ENCODE measurements at places on chromosomes 6 and 20. TPM values are rescaled to one million over a fixed set of nuclear protein-coding genes. Genes with fewer than 3 reads are reported as not detected.
A peak's percentile ranks its signal among the peaks of the same experiment; 100 is the strongest.

The RBM12 gene
- total RNA-seq: 175 TPM

The ATP6V1G2 gene
- 2.9 TPM for total RNA-seq

The HLA-DQB1 gene
- total RNA-seq: 1.2 TPM

The PPIL6 gene
- total RNA-seq: 1.3 TPM

GRCh38 chr6:135281227-135281626, 100.1 kb downstream of the MYB start:
- H3K36me3 ChIP-seq: no peaks in the 10 kb centered on the region
- no peak overlapping the region for H3K4me3 ChIP-seq
- H3K4me1 ChIP-seq: no peaks in the 10 kb centered on the region
- no peak overlapping the region for H3K27ac ChIP-seq
- H3K27me3 ChIP-seq: no peaks in the 10 kb centered on the region

GRCh38 chr6:69005199-69005598, 370.1 kb downstream of the ADGRB3 start:
- no peaks in the 10 kb centered on the region for H3K27me3 ChIP-seq
- DNase-seq: no peak
- no peak overlapping the region for H3K4me3 ChIP-seq
- no peaks in the 10 kb centered on the region for H3K36me3 ChIP-seq
- no peak overlapping the region for H3K27ac ChIP-seq
- H3K4me1 ChIP-seq: peaks cover 15% of the 10 kb centered on the region

GRCh38 chr6:5752391-5752680, 254.4 kb downstream of the NRN1 start:
- DNase-seq: peak; percentile 19
- H3K27ac ChIP-seq: no peak overlapping the region
- peaks cover 5% of the 10 kb centered on the region for H3K4me1 ChIP-seq
- H3K4me3 ChIP-seq: no peak overlapping the region

The MDC1 gene
- 81.1 TPM for total RNA-seq

GRCh38 chr6:35954333-35954732, 33.4 kb upstream of the SRPK1 start:
- no peaks in the 10 kb centered on the region for H3K36me3 ChIP-seq
- DNase-seq: no peak
- H3K4me3 ChIP-seq: no peak overlapping the region
- H3K27me3 ChIP-seq: no peaks in the 10 kb centered on the region

DNA sequence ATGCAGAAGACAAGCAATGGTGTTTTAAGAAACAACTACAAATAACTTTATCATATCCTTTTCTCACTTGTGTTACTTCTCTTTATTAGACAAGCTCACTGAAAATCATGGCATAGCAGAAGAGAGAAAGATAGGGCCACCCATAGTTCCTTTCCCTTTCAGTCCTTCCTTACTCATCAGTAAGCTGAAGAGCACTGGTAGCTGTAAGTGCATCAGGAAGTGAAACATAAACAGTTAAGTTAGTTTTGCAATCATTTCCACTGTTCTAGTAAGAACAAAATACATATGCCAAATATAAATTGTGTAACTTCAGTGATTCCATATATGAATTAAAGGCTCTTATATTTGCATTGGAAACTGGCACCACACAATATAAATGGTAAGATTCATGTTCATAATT, 220.1 kb downstream of the HACE1 start:
- DNase-seq: no peak
- H3K36me3 ChIP-seq: no peaks in the 10 kb centered on the region
- no peaks in the 10 kb centered on the region for H3K4me1 ChIP-seq
- no peak overlapping the region for H3K4me3 ChIP-seq
- no peaks in the 10 kb centered on the region for H3K27me3 ChIP-seq

GRCh38 chr6:106908386-106908840, 66.1 kb downstream of the CD24 start:
- no peaks in the 10 kb centered on the region for H3K27me3 ChIP-seq
- DNase-seq: no peak
- peaks cover 11% of the 10 kb centered on the region for H3K36me3 ChIP-seq
- H3K27ac ChIP-seq: no peak overlapping the region
- no peaks in the 10 kb centered on the region for H3K4me1 ChIP-seq

DNA sequence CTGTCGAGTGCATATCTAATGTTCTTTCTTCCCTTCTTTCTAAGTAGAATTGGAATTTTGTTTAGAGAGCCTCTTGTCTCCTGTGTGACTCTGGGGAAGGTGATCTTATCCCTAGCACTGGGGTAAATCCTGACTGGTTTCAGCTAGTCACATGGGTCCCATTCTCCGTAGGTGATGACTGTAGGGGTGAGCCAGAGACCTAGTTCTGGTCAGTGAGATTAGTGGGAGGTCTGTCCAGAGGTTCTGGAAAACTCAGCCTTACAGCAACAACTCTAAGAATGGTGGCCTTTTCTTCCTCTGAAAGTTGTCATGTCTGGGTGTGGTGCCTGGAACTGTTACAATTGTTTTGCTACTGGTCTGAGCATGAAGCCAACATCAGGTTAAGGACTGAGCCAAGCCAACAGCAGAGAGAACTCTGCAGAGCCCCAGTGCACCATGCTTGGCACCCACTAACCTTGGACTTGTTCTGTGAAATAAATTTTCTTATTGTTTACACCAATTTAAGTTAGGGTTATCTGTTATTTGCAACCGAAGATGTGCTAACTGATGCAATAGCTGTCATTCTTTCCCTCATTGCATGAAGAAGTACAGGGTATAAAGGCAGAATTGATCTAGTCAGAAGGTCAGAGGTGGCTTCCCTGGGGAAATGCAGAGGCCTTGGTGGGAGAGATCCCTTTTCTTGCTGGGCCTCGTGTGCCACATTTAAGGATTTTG, 56.8 kb upstream of the TULP4 start:
- H3K27me3 ChIP-seq: no peaks in the 10 kb centered on the region
- H3K27ac ChIP-seq: no peak overlapping the region
- no peaks in the 10 kb centered on the region for H3K36me3 ChIP-seq
- no peak overlapping the region for H3K4me3 ChIP-seq

GRCh38 chr20:50515471-50516106, 5.4 kb downstream of the PTPN1 start:
- H3K27me3 ChIP-seq: no peaks in the 10 kb centered on the region
- H3K36me3 ChIP-seq: no peaks in the 10 kb centered on the region
- H3K4me3 ChIP-seq: no peak overlapping the region
- peaks cover 3% of the 10 kb centered on the region for H3K4me1 ChIP-seq
- no peak for DNase-seq

DNA sequence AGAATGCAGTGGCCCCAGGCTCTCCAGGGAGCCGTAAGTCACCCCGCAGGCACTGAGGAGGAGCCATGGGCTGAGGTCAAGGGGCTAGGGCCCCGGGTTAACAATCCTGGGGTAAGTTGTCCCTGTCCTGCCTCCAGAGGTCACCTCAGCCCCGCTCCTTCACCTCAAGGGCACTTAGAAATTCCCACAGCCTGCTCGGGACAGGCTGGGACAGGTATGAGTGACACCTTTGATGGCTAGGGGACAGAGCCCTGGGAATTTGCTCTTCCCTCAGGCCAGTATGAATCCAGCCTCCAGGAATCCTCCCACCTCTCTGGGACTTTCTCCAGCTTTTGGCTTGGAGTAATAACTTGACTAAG, 3.5 kb upstream of the GRM4 start:
- peak; percentile 49 for DNase-seq
- H3K27ac ChIP-seq: no peak overlapping the region
- peaks cover 34% of the 10 kb centered on the region for H3K4me1 ChIP-seq
- H3K27me3 ChIP-seq: peaks cover 50% of the 10 kb centered on the region
- no peaks in the 10 kb centered on the region for H3K36me3 ChIP-seq

GRCh38 chr6:168035661-168036545, 38.4 kb downstream of the KIF25 start:
- no peak for DNase-seq
- peaks cover 2% of the 10 kb centered on the region for H3K36me3 ChIP-seq
- H3K27me3 ChIP-seq: no peaks in the 10 kb centered on the region

Measured in H1 (cell line).